ENCODE measurements at places on chromosomes 3 and 15.
A peak's percentile ranks its signal among the peaks of the same experiment; 100 is the strongest.

DNA sequence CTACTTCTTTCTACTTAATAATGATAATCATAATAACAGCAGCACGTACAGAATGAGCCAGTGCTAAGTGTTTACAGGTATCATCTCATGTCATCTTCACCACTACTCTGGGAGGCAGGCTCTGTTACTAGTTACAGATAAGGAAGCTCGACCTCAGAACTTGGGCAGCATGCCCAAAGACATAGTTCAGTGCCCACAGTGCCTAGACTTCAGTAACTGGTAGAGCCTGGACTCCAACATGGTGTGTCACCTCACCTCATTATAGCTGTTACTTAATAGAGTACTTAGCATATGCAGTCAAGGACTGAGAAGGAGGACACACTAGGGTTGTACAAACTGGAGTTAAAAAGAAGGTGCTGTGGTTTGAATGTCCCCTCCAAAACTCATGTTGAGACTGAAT, 7.6 kb downstream of the GADL1 start:
- H3K4me3 ChIP-seq = no peak overlapping the region
- peaks cover 26% of the 10 kb centered on the region for H3K27me3 ChIP-seq
- DNase-seq = no peak
- H3K36me3 ChIP-seq = no peaks in the 10 kb centered on the region
- H3K4me1 ChIP-seq = peaks cover 5% of the 10 kb centered on the region

- no peak for DNase-seq
- H3K36me3 ChIP-seq = peaks cover 8% of the 10 kb centered on the region
- H3K4me1 ChIP-seq = peaks cover 46% of the 10 kb centered on the region
- H3K4me3 ChIP-seq = peak overlapping the region; percentile 70
Measured at GRCh38 chr15:65819563-65819960, 27.5 kb upstream of the DENND4A start.

DNA sequence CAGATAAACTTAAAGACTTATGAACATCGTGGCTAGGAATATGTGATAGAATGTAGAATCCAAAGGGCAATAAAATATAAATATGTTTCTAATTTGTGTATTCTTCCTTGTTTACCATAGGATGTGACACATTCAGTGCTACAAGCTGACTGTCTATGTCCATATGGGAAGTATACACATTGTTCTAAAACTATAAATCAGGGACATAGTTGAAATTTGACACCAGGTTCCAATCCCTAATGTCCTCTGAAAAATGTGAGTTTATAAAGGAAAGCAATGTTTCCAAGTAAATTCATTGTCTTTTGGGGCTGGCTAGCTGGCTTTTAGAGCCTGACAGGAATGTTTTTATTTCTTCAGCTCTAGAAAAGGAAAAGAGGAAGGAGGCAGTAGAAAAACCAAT, 273.6 kb downstream of the CNTN4 start:
- H3K27ac ChIP-seq = no peak overlapping the region
- no peak overlapping the region for H3K4me3 ChIP-seq
- DNase-seq = no peak
- H3K27me3 ChIP-seq = no peaks in the 10 kb centered on the region
- no peaks in the 10 kb centered on the region for H3K36me3 ChIP-seq
- H3K4me1 ChIP-seq = no peaks in the 10 kb centered on the region

DNA sequence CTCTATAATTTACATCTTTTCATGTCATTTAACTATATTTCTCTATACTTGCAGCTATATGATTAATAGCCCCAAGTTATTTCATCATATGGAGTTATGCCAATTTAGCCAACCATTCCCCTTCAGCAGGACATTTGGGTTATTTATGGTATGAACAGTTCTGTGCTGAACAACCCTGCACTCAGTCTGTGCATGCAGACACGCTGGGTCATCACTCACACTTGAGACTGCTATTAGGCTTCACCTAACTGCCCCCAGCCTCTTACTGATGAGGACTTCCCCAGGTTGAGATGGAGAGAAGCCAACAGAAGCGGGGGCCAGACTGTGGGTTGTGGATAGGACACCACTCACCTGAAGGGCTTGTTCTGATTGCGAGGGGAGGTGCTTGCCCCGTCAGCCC, 7.3 kb downstream of the TADA3 start:
- DNase-seq = no peak
- H3K4me3 ChIP-seq = no peak overlapping the region
- no peak overlapping the region for H3K27ac ChIP-seq
- H3K27me3 ChIP-seq = no peaks in the 10 kb centered on the region

DNA sequence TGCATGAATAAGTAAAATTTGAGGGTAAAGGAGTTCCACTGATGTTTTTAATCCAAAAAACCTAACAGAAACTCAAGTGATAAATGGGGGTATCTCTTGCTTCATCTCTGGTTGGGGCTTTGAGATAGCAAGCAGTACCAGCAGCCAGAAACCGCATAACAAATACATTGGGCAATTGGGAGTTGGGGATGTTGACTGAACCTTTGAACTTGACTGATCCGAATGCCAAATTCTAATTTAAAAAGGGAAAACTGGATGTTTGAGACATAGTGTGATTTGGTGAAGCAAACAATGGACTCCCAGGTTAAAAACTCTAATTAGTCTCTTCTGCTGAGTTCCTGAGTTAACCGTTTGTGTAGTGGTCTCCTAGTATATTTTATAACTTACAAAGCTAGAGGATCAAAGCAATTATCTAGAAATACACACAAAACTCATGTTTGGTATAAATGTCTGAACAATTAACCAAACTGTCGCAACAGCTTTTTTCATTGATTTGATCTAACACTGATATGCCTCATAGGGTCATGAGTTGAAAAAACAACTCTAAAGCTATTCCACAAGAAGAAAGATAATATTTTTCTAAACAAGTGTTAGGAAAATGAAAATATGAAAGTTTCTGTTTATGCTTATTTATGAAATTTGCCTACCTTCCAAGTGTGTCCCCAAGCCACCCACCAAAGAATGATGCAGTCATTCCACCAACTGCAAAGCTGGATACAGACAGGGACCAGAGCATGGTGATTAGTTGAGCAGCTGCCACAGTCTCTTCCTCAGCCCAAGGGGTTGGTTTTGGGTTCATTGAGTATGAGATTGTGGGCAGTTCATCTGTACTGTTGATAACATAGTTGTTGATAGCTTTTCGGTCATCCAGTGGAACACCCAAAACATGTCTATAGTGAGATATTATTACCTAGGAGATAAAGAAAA, 12.4 kb downstream of the SLC2A2 start:
- H3K27me3 ChIP-seq = peaks cover 35% of the 10 kb centered on the region
- H3K27ac ChIP-seq = no peak overlapping the region
- no peaks in the 10 kb centered on the region for H3K4me1 ChIP-seq
- H3K36me3 ChIP-seq = no peaks in the 10 kb centered on the region
- no peak overlapping the region for H3K4me3 ChIP-seq

DNA sequence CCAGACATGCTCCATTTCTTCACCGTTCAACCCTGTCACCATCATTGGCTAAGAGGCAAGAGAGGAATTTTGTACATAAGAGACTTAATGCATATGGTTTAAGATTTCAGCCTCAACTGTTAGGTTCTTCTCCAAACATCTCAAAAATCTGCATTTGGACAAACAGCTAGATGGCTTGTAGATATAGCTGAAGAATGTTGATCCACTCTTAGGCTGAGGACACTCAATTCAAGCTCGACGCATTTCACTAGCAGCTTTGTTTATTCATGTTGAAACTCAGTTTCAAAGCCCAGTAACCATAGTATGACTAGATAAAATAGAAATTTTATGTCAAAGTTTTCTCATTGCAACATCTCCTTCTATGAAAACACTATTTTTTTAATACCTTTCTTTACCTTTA, 208.2 kb downstream of the THRB start:
- no peak overlapping the region for H3K27ac ChIP-seq
- no peaks in the 10 kb centered on the region for H3K36me3 ChIP-seq
- no peak for DNase-seq
- no peaks in the 10 kb centered on the region for H3K27me3 ChIP-seq
- H3K4me3 ChIP-seq = no peak overlapping the region
- H3K4me1 ChIP-seq = no peaks in the 10 kb centered on the region

GRCh38 chr3:67529337-67529736, 125.1 kb downstream of the SUCLG2 start:
- H3K27me3 ChIP-seq = no peaks in the 10 kb centered on the region
- H3K4me1 ChIP-seq = no peaks in the 10 kb centered on the region
- no peak overlapping the region for H3K4me3 ChIP-seq
- DNase-seq = no peak
- peaks cover 47% of the 10 kb centered on the region for H3K36me3 ChIP-seq

GRCh38 chr15:67125589-67126502, 60.4 kb downstream of the SMAD3 start:
- peaks cover 61% of the 10 kb centered on the region for H3K4me1 ChIP-seq
- no peak for DNase-seq
- H3K27ac ChIP-seq = no peak overlapping the region
- no peak overlapping the region for H3K4me3 ChIP-seq

GRCh38 chr15:62103431-62103830, 36.7 kb downstream of the C2CD4A start:
- H3K27me3 ChIP-seq = peaks cover 2% of the 10 kb centered on the region
- no peak for DNase-seq
- no peaks in the 10 kb centered on the region for H3K36me3 ChIP-seq
- H3K4me1 ChIP-seq = no peaks in the 10 kb centered on the region
- H3K27ac ChIP-seq = no peak overlapping the region
- no peak overlapping the region for H3K4me3 ChIP-seq

- no peak overlapping the region for H3K4me3 ChIP-seq
- no peaks in the 10 kb centered on the region for H3K4me1 ChIP-seq
- DNase-seq = no peak
- H3K36me3 ChIP-seq = no peaks in the 10 kb centered on the region
- H3K27ac ChIP-seq = no peak overlapping the region
- peaks cover 5% of the 10 kb centered on the region for H3K27me3 ChIP-seq
Measured at GRCh38 chr3:121362035-121362734, 183.6 kb downstream of the POLQ start.

GRCh38 chr3:183349421-183350157, 78.8 kb downstream of the MCF2L2 start:
- H3K27me3 ChIP-seq = peaks cover 16% of the 10 kb centered on the region
- H3K4me1 ChIP-seq = peaks cover 23% of the 10 kb centered on the region
- H3K36me3 ChIP-seq = peaks cover 7% of the 10 kb centered on the region

- H3K27ac ChIP-seq = no peak overlapping the region
- DNase-seq = no peak
- H3K36me3 ChIP-seq = no peaks in the 10 kb centered on the region
- H3K4me1 ChIP-seq = no peaks in the 10 kb centered on the region
- no peak overlapping the region for H3K4me3 ChIP-seq
Measured at GRCh38 chr15:38854506-38854905, 289.9 kb upstream of the RASGRP1 start.

DNA sequence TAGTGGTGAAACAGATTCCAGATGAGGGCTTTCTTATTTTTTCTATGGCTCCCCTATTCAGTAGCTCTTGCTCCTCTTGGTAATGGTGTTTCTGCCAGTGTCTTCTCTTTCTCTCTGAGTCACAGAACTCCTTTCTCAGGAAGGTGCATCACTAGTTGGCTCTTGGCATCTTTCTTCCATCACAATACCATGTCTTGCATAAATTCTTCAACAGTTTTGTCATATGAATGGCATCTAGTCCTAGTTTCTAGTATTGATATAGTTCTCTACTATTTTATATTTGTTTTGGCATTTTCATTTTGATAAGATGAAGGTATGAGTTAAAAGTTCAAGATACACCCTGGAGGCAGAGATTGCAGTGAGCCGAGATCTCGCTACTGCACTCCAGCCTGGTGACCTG, 51.0 kb downstream of the REC114 start:
- H3K27me3 ChIP-seq = peaks cover 15% of the 10 kb centered on the region
- no peaks in the 10 kb centered on the region for H3K36me3 ChIP-seq
- H3K4me3 ChIP-seq = no peak overlapping the region
- H3K27ac ChIP-seq = no peak overlapping the region

GRCh38 chr3:50371133-50371685, 11.9 kb upstream of the TMEM115 start:
- H3K36me3 ChIP-seq = no peaks in the 10 kb centered on the region
- no peak overlapping the region for H3K4me3 ChIP-seq
- no peak overlapping the region for H3K27ac ChIP-seq
- no peaks in the 10 kb centered on the region for H3K27me3 ChIP-seq
- peaks cover 2% of the 10 kb centered on the region for H3K4me1 ChIP-seq

DNA sequence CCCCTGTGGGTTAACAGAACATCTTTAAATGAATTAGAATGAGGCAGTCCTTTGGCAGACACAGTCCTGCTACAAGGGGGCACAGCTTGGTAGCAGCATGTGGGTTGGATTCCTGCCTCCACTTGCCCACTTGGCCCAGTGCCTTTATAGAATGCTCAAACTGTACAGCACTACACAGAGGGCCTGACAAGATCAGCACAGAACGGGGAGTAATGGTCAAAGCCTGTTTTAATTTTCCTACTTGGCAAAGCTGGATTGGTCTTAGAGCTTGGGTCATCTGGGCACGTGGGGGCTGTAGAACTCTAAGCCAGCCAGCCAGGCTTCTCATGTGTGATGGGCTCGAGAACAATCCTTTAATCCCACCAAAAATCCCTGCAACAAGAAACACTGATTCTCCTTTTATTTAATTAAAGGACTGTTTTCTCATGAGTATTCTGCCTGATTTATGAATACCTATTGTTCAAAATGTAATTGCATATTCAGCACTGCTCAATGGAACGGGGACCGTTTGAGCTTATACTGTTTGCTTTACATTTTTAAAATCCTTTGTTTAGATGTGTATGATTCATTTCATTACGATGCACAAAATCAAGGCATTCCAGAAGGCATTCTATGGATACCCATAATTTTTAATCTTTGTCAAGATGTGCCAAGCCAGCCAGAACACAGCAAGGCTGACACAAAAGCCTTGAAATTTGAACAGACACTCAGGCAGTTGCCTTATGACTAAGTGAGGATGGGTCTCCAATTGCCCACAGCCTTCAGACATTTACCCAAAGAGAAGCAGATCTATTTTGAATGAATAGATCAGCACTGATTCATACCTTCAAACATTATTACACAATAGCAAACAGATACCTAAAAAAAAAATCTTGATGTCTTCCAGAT, 249.3 kb upstream of the TGFBR2 start:
- no peak overlapping the region for H3K4me3 ChIP-seq
- H3K4me1 ChIP-seq = peaks cover 47% of the 10 kb centered on the region
- peaks cover 3% of the 10 kb centered on the region for H3K36me3 ChIP-seq
- peaks cover 9% of the 10 kb centered on the region for H3K27me3 ChIP-seq
- H3K27ac ChIP-seq = no peak overlapping the region

DNA sequence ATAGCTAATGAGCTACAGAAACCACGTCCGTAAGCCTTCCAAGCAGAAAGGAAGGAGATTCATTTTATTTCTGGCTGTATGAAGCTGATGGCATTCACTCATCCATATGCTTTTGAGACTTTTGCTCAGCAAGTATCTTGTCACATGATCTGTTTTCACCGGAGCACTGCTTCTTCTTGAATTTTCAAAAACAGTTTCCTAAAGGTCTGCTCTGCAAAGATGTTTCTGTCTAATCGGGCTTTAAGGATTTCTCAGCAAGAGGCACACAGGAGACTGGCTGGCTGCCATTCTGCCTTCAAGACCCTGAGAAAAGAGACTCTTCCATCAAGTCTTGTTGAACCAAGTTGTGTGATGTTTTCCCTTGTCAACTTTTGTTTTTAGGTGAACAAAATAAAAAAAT, 289.6 kb upstream of the LYSMD4 start:
- no peaks in the 10 kb centered on the region for H3K4me1 ChIP-seq
- H3K36me3 ChIP-seq = no peaks in the 10 kb centered on the region
- H3K4me3 ChIP-seq = no peak overlapping the region
- no peaks in the 10 kb centered on the region for H3K27me3 ChIP-seq
- DNase-seq = no peak
